ENCODE measurements at places on chromosomes 11 and 22.

DNA sequence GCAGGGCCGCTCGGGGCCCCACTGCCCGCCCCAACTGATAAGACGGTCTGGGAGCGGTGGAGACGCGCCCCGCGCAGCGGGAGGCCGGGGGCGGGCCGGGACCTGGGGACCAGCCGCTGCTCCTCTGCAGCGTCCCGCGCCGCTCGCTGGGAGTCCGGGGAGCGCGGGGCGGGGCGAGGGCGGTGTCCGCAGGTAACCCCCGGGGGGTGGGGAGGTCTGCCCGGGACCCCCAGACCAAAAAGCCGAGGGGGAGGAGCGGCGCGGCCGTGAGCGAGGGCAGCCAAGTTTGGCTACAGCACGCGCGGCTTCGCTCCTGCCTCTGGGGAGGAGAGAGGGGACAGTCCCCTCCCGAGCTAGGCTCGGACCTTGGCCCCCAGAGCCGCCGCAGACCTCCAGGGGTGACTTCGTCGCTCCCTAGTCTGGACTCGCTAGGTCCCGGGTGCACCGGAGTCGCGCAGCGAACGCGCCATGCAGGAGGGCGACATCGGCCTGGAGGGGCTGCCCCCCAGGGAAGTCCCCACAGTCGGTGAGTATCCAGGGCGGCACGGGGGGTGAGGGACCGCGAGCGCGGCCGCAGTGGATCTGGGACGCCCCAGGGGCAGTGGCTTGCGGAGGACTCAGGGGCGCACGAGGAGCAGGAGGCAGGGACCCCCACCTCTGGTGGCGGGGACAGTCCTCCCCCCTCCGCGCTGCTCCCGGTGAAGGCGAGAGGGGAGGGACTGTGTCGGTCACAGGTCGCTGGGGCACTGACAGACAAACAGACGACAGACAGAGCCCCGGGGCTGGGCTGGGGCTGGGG is 92.3 kb upstream of the ANO1 start:
- DNase-seq, result no peak

- DNase-seq, result no peak
Observed at GRCh38 chr11:14315130-14315529, 43.9 kb downstream of the RRAS2 start.

DNA sequence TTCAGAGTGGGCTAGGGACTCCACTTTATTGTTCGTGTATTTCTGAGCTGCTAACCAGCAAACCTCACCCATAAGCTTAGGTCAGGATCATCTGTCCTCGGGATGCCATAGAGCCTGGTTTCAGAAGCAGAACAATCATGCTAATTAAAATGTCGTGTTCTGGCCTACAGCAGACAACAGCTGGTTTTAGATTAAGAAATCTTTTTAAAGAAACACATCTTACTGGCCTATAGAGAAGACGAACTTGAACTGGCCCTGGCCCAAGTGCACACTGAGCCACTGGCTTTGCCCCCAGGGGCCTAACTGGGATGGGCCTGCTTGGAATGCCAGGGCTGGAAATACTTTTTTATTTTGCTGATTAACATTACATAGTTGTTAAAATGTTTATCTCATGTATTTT is 63.2 kb downstream of the ALX4 start:
- DNase-seq, result no peak

DNA sequence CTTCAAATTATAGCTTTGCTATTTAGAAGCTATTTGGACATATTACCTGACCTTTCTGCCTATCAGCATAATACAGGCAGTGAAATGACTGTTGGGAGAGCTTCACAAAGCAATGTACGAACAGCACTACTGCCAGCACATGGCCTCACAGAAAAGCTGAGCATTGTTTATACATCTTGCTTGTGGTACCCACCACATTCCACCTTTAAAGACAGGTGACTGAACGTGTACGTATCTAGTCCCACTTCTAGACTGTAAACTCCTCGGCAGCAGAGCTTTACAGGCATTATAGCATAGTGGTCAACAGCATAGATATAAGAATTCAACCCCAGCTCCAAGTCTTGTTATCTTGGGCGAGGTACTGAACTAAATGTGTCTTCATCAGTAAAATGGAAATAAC is 1.6 kb downstream of the JOSD1 start:
- no peak for DNase-seq

- no peak for DNase-seq
Observed at GRCh38 chr11:123797541-123797940, 8.6 kb downstream of the OR6M1 start.

- no peak for DNase-seq
Observed at GRCh38 chr11:131985846-131986301, 615.5 kb downstream of the NTM start.

DNA sequence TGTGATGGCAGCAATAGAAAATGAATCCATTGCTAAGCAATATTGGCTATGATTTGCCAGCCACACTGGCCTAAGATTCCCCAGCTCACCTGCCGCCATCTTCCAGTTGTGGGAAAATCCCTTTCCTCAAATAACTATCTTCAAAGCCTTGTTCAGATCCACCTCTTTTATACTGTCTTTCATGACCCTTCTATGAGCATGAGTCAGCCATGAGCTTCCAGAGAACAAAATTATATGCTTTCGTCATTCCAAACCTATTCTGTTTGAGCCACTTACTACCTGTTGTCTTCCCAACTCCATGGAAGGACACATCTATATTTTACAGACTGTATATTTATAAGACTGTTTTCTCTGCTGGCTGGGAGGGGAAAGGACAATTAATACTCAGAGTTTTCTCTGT is 25.0 kb upstream of the PRSS23 start:
- no peak for DNase-seq

DNA sequence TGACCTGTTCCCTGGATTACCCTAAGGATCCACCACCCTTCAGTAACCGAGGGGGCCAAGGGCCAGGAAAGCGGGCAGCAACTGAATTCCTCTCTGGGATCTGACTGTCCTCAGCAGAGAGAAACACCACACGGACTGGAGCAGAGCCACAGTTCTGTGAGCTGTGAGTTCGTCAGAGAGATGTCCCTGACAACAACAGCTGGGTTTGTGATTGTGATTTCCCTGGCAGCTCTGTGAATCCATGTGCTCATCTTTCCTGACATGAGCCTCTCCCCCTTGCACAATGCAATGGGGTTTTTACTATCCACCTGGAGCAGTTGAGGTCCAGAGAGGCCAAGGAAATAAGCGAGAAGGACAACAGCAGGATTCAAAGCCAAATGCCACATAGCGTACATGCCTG is 69.4 kb upstream of the AMPD3 start:
- no peak for DNase-seq

DNA sequence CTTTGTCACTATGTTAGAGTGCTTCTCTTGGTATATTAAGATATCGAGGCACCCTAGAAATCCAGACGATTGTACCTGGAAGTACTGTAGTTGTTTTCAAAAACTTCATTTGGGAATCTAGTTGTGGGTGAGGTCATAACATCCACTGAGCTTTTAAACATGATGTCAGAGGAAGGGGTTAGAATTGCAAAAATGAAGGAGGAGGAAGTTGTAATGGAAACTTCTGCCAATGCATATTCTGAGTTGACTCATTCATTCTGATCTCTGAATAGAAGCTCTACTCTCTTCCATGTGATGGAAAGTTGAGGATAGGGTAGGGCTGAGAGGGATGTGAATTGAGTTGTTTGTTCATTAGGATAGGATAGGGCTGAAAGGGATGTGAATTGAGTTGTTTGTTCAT is 7.7 kb downstream of the CD44 start:
- no peak for DNase-seq

DNA sequence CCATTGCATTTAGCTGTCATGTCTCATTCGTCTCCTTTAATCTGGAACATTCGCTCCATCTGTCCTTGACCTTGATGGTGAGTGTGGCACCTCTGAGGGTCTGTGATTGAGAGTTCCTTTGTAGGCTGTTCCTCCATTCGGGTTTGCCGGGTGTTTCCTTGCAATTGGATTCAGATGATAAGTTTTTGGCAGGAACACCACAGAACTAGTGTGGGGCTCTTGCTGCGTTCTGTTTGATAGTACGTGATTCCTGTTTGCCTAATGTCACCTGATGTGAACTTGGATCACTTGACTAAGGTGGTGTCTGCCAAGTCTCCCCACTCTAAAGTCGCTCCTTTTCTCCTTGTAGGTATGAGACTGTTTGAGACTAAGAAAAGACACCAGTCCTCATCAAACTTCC is 109.7 kb upstream of the TMEM45B start:
- no peak for DNase-seq

DNA sequence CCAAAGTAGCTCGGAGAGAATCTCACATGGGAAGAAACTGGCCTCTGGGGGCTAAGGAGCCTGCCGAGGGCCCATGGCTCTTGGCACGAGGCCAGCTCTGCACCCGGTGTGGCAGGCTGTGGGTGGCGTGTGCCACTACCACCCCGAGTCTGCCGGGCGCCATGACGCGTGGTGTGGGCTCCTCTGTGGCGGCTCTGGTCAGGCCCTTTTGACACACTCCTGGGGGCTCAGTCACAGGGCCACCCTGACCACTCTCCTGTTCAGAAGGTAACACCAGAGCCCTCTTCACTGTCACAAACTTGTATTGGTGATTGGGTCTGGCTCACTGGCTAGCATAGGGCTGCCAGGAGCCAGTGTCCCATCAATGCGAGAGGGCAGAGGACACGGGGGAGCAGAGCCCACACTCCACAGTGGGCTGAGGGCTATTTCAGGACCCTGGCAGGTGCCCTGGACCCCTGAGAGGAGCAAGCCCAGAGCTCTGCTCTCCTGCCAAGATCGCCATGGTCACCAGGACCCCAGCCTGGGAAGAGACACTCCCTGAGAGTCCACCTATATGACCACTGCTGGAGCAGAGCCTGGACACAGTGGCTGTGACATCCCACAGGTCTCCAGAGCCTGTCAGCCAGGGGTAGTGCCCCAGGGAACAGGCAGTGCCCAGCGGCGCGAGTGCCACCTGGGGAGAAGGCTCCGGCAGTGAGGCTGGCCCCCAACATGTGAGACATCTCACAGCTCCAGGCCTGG is 8.6 kb upstream of the PPM1F start:
- DNase-seq, result no peak

GRCh38 chr11:117074119-117074518 is 24.1 kb downstream of the SIK3 start:
- no peak for DNase-seq

- DNase-seq, result no peak
Observed at GRCh38 chr11:101759771-101760450, 154.9 kb upstream of the CEP126 start.

DNA sequence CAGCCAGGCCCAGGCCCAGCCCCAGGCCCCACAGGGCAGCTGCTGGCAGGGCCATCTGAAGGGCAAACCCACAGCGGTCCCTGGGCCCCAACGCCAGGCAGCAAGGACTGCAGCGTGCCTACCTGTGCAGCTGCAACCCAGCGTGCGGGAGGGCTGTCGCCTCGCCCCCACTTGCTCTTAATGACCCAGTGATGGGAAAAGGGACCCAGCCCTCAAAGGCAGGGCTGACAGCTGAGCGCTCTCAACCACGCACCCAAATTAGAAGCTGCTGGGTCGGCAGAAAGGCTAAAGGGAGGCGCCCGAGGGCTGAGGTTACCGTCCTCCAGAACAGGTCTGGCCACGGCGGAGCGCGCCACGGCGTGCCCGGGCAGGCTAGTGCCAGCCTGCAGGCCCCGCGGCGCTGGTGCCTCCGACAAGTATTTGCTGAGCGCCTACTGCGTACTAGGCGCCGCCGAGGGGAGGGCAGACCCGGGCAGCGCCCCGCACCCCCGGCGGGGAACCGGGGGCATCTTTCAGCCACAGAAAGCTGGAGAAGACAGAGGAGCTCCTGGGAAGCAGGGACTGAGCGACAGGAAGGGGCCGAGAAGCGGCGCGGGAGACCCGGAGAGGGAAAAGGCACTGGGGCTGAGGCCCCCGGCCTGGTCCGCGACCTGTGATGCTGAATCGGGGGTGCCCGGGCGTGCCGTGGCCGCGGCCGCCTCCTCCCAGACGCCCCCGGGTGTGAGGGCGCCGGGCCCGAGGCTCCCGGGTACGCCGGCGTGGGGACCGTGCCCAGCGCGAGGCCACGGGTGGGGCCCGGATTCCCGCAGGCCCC is 773 bp downstream of the HRAS start:
- DNase-seq, result no peak

GRCh38 chr11:129061492-129062230 is 119.0 kb upstream of the TP53AIP1 start:
- DNase-seq, result no peak
